ENCODE measurements at places on chromosomes 1 and 21.

DNA sequence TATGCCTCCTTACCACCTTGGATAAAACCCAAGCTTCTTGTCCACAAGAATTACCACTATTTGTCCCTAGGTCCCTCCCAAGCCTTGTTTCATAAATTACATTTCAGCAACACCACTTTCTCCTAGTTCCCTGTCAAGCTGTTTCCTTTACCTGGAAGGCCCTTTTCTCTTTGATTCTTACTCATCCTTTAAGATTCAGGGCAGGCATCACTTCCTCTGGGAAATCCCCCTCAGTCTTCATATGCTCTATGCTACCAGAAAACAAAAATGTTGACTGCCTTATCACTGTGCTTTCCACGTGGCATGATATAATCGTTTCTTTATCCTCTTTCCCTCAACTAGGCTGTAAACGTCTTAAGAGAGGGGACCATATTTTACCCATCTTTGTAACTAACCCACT, 102.7 kb downstream of the LYST start:
- no peak for DNase-seq

DNA sequence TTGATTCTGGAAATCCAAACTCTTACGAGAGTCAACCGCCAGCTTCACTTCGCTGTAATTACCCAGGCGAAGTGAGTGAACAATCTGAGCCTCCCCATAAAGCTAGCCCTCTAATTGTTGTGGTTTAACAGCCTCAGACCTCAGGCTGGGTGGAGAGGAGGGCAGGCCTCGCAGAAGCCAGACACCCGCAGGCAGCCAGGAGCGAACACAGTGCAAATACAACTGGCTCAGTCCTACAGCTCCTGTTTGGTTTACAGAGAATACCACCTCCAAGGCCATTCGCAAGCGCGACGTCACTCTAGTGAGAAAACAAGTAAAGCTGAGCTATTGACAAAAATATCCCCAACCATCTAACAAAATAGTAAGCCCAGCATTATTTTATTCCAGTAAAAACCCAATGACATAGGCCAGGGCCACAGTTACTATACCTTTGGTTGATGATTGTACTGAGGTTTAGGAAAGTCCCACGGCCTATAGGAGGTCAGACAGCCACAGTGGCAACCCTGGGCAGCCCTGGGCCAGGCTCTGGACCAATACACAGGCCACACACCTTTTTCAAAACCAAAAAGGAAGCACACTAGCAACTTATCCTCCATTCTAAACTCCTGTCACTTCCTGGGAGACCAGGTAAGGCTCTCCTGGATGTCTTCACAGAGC, 163.3 kb downstream of the ETS2 start:
- no peak for DNase-seq

- no peak for DNase-seq
Observed at GRCh38 chr1:151940541-151940940, 31.2 kb upstream of the THEM4 start.

DNA sequence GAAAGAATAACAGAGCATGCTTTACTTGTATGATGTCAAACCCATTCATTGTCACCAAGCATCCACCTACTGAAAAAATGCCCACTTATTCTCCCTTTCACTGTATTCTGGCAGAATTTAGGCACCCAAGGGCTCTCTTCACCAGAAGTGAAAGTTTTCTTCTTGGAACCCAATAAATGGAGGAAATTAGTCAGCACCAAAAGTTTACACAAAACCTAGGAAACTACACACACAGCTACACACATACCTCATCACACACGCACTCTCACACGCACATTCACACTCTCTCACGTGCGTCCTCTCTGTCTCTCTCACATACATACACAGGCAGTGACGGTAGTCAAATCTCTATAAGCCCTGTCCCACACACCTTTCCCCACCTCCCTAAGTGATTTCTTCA, 37.6 kb downstream of the MCOLN2 start:
- no peak for DNase-seq
